ENCODE measurements at places on chromosomes 12 and 14. TPM values are rescaled to one million over a fixed set of nuclear protein-coding genes. Genes with fewer than 3 reads are reported as not detected.

The WIF1 gene
- 0.20 TPM for total RNA-seq

The KRT84 gene
- not detected for total RNA-seq

The POTEG gene
- not detected for total RNA-seq

The CLEC2A gene
- not detected for total RNA-seq

The CD163L1 gene
- total RNA-seq = 0.60 TPM

The OR4E2 gene
- total RNA-seq = not detected

The GPR135 gene
- 0.56 TPM for total RNA-seq

The INHBC gene
- not detected for total RNA-seq

The RTL1 gene
- not detected for total RNA-seq
